ENCODE measurements at places on chromosomes 3 and 15. TPM values are rescaled to one million over a fixed set of nuclear protein-coding genes. Genes with fewer than 3 reads are reported as not detected.

IGF2BP2 gene
- 97.8 TPM for total RNA-seq

C3orf85 gene
- total RNA-seq, result not detected

TUSC7 gene
- not detected for total RNA-seq

RPL14 gene
- total RNA-seq, result 1,134 TPM

GOLGA8Q gene
- 1.1 TPM for total RNA-seq

SPINT1 gene
- total RNA-seq, result 32.7 TPM

CTXN2 gene
- total RNA-seq, result 0.05 TPM

P2RY1 gene
- total RNA-seq, result 0.08 TPM

WDR93 gene
- total RNA-seq, result 0.18 TPM

DPPA2 gene
- not detected for total RNA-seq

SKOR1 gene
- 0.21 TPM for total RNA-seq

TNFSF10 gene
- total RNA-seq, result 2.2 TPM

SLC15A2 gene
- total RNA-seq, result 0.41 TPM

ONECUT1 gene
- total RNA-seq, result 0.18 TPM

RNF123 gene
- 23.1 TPM for total RNA-seq

CCR3 gene
- not detected for total RNA-seq

MST1R gene
- total RNA-seq, result 27.5 TPM

CPA3 gene
- not detected for total RNA-seq

RNU5B-1 gene
- not detected for total RNA-seq

USP8 gene
- 57.3 TPM for total RNA-seq

EDEM1 gene
- total RNA-seq, result 44.6 TPM

VILL gene
- 5.7 TPM for total RNA-seq

FETUB gene
- total RNA-seq, result not detected

CDCP1 gene
- 47.8 TPM for total RNA-seq
